ENCODE measurements at places on chromosomes 12 and 14. TPM values are rescaled to one million over a fixed set of nuclear protein-coding genes. Genes with fewer than 3 reads are reported as not detected.

Gene VASH1
- total RNA-seq, result 12.8 TPM

Gene TAS2R20
- total RNA-seq, result 8.9 TPM

Gene LRRC74A
- total RNA-seq, result not detected

Gene DHH
- total RNA-seq, result 1.2 TPM

Gene WSCD2
- total RNA-seq, result 86.1 TPM
